ENCODE measurements at places on chromosomes 6 and 20. TPM values are rescaled to one million over a fixed set of nuclear protein-coding genes. Genes with fewer than 3 reads are reported as not detected.

Gene ZKSCAN3
- 8.4 TPM for total RNA-seq

Gene PRR18
- total RNA-seq: 0.39 TPM

DNA sequence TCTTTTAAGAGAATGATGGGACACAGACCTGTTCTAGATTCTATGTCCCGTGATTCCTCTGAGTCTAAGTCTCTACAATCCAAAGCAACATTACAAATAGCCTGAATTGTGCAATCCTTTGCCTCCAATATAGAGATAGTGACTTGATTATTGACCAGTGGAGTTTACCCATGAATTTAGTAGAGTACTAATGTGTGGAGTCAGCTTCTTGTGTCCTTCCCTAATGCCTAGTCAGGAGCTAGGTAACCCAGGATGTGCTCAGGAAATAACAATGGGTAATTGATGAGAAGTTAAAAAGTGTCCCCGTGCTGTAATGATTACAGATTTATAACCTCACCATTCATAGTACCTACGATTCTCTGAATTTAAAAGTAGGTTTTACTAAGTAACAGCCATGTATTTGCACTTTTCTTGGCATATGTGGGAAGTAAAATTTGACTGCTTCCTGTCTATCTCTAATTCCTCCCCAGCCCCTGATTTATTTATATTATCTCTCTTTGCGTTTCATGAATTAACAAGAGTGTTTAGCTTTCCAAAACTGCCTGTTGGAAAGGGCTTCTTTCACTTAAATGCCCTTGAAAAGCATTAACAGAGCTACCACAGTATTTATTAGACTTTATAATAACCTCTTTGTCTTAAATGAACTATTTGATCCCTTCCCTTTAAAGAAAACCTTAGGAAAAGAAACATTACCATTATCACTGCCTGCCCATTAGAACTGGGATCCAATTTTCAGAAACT, 30.5 kb downstream of the NEDD9 start:
- peaks cover 60% of the 10 kb centered on the region for H3K4me1 ChIP-seq
- H3K27me3 ChIP-seq: no peaks in the 10 kb centered on the region
- DNase-seq: no peak
- H3K27ac ChIP-seq: no peak overlapping the region
- H3K36me3 ChIP-seq: peaks cover 10% of the 10 kb centered on the region

GRCh38 chr20:64027981-64028685, 7.8 kb upstream of the C20orf204 start:
- no peak for DNase-seq
- peaks cover 58% of the 10 kb centered on the region for H3K36me3 ChIP-seq
- H3K4me1 ChIP-seq: no peaks in the 10 kb centered on the region

GRCh38 chr6:133466680-133467079, 225.5 kb downstream of the EYA4 start:
- no peaks in the 10 kb centered on the region for H3K27me3 ChIP-seq
- no peak for DNase-seq
- peaks cover 5% of the 10 kb centered on the region for H3K36me3 ChIP-seq
- peaks cover 11% of the 10 kb centered on the region for H3K4me1 ChIP-seq
- H3K27ac ChIP-seq: no peak overlapping the region

- no peak overlapping the region for H3K4me3 ChIP-seq
- peaks cover 19% of the 10 kb centered on the region for H3K4me1 ChIP-seq
- 0 out of 2 replicates have a peak, but pooled peaks cover 4% of the 10 kb centered on the region for H3K36me3 ChIP-seq
- no peak for DNase-seq
Measured at GRCh38 chr6:126720304-126720703, 380.4 kb downstream of the CENPW start.

DNA sequence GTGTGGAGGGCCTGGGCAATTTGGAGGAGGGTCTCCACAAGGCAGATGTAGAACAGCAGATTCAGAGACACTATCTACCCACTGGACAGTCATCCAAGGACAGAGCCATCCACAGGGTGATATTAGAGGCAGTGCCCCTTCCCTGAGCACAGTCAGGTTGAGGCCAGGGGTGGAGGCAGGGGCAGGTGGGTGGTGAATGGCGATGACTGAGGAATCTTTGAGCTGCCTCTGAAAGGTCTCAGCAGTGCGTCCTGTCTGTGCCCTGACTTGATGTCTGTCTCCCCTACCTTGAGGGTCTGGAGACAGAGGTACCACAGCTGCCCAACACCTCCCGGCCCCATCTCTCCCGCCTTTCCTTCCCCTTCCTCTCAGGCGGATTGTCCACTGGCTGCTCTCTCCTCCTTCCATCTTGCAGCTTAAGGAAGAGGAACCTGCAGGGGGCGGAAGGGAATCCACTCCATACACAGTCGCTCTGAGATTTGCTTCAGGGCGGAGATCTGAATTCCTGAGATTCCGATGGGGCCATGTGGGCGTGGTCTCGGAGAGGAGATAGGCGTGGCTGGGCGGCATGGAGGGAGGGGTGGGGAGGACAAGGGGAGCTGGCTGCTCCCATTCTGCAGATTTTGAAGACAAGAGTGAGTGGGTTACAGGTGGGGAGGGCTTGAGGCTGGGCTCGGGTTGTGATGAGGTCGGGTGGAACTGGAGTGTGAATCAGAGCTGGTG, 1.7 kb downstream of the MUCL3 start:
- no peaks in the 10 kb centered on the region for H3K27me3 ChIP-seq
- H3K36me3 ChIP-seq: no peaks in the 10 kb centered on the region
- H3K4me1 ChIP-seq: peaks cover 44% of the 10 kb centered on the region

GRCh38 chr6:105757512-105758200, 328.5 kb upstream of the PRDM1 start:
- peaks cover 23% of the 10 kb centered on the region for H3K4me1 ChIP-seq
- DNase-seq: no peak
- no peak overlapping the region for H3K4me3 ChIP-seq
- H3K27me3 ChIP-seq: no peaks in the 10 kb centered on the region

Data from WTC11 (cell line).